Neural crest cell (in vitro differentiated cells): ENCODE measurements at places on chromosomes 2 and 18. TPM values are rescaled to one million over a fixed set of nuclear protein-coding genes. Genes with fewer than 3 reads are reported as not detected.

The RAD51AP2 gene
- total RNA-seq, result 0.16 and 0.23 TPM in 2 replicates

GRCh38 chr18:72687736-72688135 lies 143.6 kb upstream of the CBLN2 start:
- DNase-seq, result no peak

DNA sequence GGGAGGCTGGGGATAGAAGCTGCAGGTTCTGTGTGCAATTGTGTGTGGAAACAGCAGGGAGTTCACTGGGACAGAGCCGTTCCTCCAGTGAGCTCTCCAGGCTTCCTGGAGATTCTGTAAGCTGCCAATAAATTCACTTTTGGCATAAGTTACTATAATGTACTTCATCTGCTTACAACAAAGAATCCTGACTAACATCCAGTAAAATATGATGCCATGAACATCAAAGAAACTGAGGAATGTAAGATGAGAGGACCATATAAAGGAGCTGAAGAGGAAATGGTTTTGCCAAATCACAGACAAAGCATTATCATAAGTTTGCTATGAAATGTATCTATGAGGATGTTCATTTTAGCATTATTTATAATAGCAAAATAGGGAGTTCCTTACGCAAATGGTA lies 175.3 kb downstream of the KCNE4 start:
- DNase-seq, result no peak

- DNase-seq, result no peak
Measured at GRCh38 chr2:168127371-168127770, 120.0 kb downstream of the STK39 start.

DNA sequence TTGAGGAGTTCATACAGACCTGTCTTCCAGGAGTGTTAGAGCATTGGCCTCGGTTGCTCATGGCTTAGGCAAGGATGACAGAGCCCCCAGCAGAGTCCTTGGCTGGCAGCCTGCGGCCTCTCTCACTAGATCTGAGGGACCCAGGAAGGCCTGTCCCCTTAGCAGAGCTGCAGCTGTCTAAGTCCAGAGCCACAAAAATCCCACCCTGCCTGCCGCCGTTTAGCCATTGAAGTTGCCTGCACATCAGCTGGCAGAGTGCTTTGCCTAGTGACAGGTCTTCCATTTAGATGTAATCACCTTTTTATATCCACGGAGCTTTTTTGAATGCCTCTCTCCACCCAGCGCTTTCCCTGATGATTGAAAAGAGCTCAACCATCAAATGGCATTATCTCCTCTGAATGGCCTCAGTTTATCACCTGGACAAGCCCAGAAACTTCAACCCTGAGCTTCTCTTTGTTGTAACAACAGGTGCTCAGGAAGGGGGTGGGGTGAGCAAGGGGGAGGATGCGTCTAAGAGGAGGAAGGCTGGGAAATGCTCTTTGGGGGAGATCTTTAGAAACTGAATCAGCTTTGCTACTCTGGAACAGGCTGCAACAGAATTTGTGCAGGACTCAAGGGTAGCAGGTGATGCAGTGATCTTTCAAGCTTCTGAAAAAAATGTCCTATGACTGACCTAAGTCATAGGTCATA lies 71.9 kb downstream of the TNP1 start:
- DNase-seq, result no peak

The RAX gene
- total RNA-seq, result not detected in 2 replicates

GRCh38 chr18:25830787-25831186 lies 259.6 kb downstream of the SS18 start:
- no peak for DNase-seq

The COL4A4 gene
- total RNA-seq, result 0.16 and 0.19 TPM in 2 replicates

- DNase-seq, result no peak
Measured at GRCh38 chr2:238064376-238064775, 3.6 kb downstream of the SCLY start.

GRCh38 chr2:200396781-200397242 lies 90.3 kb downstream of the SPATS2L start:
- DNase-seq, result no peak

DNA sequence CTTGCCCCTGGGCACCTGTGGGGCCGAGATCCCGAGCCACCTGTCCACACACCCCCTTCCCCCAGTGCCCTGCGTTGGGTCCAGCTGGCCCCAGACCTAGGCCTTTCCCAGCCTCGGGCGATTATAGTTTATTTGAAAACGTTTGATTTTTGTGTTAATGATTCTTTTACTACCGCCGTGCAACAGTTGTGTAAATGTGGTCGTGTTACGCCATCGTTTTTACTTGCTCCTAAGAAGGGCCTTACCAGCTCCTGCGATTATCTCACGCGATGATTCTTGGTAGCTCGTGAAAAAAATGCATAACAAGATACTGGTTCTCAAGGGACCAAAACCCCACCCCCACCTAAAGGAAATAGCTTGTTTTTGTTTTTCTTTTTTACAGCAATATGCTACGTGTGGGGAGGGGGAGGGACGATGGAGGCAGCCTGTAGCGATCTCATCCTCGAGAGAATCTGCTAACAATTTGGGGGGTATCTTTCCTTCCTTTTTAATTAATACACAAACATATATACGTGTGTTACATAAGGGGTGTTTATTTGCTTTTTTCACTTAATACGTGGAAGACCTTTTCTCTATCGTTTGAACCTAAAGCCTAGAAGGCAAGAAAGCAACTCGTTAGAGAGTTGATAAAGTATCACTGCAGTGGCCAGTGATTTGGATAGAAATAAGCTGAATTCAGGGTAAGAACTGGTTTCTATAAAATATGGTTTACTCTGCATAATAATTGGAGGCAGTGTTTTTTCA lies 1.0 kb downstream of the ZDBF2 start:
- DNase-seq, result no peak
